ENCODE measurements at places on chromosomes 12 and 14.

DNA sequence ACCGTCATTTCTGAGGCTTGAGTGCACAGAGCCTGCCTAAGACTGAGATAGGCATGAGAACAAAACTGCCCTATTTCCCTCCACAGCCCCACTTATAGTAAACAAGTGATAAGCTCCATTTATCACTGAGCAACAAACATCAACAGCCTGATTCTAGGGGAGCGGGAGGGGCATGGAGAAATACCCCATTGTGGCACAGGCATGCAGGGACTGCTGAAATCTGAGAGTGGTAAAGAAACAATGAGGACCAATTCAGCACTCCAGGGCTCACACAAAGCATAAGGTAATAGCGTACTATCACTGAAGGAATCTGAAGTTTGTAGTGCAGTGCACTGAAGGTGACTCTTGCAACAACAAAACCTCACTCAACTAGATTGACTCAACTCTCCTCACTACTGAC lies 186.7 kb downstream of the ANO2 start:
- DNase-seq = no peak

DNA sequence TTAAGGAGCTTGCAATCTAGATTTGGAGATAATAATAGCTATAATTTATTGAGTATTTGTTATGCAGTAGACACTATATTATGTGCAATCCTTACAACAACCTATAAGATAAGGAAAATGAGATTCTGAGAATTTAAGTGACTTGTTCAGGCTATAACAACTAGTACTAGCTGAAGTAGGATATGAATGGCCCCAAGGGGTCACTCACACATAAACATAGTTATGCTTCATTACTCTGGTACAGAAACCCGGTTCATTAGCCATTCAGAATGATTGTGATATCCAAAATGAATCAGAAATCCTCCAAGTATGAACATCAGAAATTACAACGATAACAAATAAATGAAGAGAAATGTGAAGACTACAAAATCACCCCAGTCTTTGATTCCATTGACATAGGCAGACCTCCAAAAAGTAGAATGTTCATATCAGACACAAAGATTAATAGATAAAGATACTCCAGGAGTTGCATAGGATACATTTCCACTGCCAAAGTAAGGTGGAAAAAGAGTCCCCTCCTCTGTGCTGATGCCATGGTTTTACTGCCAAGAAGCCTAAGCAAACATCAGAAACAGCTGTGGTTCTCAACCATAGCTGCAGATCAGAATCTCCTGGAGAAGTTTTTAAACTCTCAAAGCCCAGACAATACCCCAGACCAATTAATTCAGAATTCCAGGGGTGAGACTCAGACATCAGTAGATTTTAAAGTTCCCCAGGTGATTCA lies 8.6 kb upstream of the NID2 start:
- no peak for DNase-seq

DNA sequence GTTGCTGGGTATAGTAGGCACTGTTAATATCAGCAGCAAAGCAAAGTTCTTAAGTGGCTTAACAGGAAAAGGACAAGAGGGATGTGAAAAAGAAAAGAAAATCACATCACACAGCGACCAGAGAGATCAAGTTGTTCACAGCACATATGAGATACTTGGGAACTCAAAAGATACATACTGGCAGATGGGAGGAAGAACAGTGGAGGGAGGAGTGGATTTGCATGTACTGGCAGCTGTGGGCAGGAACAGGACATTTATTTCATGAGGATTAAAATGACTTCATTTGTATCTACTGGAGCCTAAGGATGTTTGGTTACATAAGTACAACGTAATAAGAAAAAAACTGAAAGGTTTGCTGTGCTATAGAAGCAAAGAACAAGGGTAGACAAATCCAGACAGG lies 136.5 kb upstream of the IFNG-AS1 start:
- DNase-seq = no peak

GRCh38 chr14:85619851-85620250 lies 89.9 kb downstream of the FLRT2 start:
- no peak for DNase-seq

- DNase-seq = no peak
Measured at GRCh38 chr14:24234095-24235005, 1.6 kb downstream of the GMPR2 start.

DNA sequence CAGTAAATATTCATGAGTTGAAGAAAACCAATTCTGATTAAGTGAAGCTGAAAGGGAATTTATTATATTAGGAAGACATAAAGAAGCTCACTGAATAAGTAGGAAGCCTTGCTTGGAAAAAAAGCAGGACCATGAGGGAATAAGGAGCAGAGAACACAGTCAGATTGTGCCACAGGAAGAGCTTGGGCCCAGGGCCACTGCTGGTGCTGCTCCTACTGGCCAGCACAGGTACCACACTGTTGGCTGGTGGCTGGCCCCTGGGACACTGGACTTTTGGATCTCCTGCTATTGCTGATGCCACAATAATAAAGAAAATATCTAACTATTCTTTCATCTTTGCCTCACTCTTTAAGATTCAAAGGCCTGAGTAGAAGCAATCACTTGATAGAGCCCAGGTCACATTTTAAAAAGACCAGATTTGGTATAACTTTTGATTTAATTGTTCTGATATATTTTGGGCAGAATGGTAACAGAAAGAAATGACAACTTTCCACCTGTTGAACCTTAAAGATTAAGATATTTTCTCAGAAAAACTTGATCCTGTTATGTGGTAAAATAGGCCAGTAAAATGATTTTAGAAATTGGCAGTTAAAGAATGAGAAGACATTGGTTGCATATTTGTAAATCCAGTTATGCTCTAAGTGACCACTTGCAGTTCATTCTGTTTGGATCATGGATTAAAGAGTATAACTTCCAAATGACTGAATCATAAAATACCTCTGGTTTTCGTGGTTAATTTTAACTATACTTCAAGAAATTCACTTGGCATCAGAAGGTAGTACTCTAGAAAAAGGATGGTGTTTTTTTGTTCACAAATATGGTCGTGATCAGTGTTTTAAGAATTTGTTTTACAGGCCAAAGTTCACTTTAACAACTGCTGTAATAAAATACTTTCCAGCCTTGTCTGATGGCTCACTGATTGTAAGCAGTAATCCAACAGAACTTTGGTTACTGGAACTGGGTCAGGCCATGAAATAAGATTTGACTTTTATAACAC lies 68.3 kb downstream of the DERA start:
- DNase-seq = no peak

GRCh38 chr14:100045642-100046344 lies 19.4 kb upstream of the EVL start:
- DNase-seq = no peak

DNA sequence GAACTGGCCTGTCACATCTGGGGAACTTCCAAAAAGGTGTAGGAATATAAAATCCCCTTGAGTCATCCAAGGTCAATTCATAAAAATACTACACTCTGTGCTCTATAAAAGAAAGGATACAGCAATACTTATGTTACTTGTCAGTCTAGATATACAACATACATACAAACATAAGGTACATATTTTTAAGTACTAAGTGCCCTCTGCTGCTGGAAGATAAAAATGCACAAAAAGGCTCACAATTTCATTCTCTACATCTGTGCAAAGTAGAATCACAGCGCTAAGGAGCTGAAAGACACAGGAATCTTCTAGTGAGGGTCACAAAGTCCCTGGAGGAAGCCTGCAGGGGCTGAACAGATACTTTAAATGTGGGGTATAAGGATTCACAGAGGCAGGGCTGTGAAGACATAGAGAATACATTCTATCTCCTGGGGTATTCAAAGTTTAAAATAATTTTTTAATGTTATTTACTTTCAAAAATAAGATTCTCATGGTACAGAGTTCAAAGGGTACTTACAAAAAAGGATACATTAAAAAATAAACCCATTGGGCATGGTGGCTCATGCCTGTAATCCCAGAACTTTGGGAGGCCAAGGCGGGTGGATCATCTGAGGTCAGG lies 10.2 kb upstream of the GOLGA5 start:
- no peak for DNase-seq

Data from stimulated activated CD8-positive, alpha-beta memory T cell treated with anti-CD3 and anti-CD28 coated beads, Interleukin-12 subunit alpha, Interleukin-12 subunit beta, amount 100 ng/mL, for 4 hours (primary cell).